ENCODE measurements at places on chromosomes 1 and 21. TPM values are rescaled to one million over a fixed set of nuclear protein-coding genes. Genes with fewer than 3 reads are reported as not detected.

- peak; percentile 99 for DNase-seq
These were observed 60.8 kb upstream of the F3 start for GRCh38 chr1:94602316-94602715.

Gene AMY1A
- total RNA-seq: not detected

Gene TMEM269
- total RNA-seq: under 0.01 TPM

DNA sequence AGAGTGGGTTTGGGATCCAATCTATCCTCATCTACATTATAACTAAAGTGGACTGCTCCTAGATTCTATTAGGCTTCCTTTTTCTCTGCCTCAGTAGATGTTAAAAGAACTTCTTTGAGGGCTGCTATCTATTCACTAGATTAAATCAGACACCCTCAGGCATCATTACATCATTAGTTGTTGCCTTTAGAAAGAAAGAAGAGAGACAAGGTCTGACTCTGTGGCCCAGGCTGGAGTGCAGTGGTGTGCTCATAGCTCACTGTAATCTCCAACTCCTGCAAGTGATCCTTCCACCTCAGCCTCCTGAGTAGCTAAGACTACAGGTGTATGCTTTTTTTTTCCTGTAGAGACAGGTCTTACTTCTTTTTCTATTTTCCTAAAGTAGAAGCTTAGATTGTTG, 71.1 kb upstream of the EXO1 start:
- no peak for DNase-seq

DNA sequence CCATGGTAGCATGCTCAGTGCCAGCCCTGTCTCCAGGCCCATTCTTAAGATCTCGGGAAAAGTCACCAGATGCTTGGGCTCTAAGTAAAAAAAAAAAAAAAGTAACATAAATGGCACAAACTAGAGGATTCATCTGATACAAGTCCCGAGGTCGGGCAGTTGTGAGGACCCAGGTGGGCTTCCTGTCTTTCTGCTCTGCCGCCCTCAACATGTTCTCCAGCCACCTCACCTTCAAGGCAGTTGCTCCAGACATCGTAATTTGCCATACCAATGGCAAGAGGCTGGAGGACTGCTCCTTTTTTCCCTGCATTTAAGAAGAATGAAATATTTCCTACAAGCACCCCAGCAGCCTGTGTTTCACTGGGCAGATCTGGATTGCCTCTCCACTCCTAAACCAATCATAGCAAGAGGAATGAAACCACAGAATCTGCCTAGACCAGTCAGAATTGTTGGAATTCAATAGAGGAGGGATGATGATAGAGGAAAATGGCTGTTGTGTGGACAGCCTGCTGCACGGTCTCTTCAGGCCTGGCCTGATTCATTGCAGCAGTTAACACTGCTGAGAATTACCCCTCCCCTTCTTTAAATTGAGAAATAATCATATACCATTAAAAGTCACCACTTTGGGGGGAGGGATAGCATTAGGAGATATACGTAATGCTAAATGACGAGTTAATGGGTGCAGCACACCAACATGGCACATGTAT, 5.4 kb downstream of the HMGN2 start:
- DNase-seq: no peak

DNA sequence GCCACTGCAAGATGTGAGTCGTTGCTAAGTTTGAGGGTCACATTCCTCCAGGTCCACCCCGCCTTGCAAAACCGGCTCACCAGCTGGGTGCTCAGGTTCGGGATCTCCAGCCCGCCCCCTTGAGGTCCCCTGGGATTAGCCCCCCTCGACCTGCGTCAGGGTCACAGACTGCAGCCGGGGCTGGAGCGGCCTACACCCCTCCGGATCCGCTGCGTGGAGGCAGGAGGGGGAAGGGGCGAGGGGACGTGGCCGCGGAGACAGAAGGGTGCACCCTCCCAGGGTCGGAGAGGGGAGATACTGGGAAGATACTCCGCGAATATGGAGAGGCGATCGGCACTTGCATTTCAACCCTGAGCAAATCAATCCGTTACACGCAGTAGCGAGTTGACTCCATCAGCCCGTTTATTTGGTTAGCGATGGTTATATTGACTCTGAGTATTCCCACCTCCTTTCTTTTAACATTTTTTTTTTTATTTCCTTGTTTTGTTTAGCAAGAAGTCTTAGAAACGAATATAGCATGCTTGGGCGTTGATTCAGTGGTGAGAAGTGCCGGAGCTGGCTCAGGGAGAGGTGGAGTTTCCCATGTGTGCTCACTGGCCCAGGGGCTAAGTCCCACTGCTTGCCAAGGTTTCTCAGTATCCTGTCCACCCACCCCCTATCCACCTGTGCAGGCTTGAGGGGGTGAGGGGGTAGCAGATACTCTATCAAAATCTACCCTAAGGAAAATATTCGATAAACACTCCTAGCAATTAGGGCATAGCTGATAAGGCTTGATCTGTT, 997 bp downstream of the IFNAR2 start:
- peak; percentile 45 for DNase-seq

Gene LCK
- 0.43 TPM for total RNA-seq

DNA sequence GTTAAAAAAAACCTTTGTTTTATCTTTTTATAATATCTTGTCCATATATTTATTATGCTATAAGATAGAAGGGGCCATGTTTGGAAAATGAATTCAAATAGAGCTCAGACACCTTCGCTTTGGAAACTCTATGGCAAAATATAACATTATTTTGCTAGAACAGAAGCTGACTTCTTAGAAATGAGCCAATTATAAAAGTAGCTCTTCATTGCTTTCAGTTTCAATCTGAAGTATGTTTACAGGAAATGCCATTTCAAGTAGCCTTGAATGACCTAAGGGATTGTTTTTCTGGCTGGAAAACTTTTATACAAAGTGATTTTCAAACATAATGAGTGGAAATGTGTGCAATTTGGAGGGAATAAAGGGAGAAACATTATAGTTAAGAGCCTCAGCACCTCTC, 37.8 kb upstream of the GBP5 start:
- peak; percentile 54 for DNase-seq

Gene PLXNA2
- 1.9 TPM for total RNA-seq

Gene PIGP
- 11.2 TPM for total RNA-seq

Gene GJB5
- not detected for total RNA-seq

DNA sequence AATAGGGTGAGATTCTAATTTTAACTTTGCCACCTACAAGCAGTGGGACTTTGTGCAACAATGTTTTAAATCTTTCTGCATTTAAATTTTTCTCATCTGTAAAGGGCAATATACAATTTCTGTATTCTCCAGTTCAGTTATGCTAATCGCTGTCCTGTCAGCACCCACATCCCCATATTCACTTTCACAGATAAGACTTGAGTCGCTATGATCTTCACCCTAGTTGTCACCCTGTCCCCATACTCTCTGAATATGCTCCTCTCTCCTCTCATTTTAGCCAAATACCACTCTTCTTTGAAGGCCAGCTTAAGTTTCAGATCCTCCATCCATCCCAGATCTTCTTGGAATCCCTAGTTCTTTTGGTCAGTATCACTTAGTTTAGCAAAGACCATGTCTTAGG, 8.8 kb downstream of the DDR2 start:
- DNase-seq: no peak

DNA sequence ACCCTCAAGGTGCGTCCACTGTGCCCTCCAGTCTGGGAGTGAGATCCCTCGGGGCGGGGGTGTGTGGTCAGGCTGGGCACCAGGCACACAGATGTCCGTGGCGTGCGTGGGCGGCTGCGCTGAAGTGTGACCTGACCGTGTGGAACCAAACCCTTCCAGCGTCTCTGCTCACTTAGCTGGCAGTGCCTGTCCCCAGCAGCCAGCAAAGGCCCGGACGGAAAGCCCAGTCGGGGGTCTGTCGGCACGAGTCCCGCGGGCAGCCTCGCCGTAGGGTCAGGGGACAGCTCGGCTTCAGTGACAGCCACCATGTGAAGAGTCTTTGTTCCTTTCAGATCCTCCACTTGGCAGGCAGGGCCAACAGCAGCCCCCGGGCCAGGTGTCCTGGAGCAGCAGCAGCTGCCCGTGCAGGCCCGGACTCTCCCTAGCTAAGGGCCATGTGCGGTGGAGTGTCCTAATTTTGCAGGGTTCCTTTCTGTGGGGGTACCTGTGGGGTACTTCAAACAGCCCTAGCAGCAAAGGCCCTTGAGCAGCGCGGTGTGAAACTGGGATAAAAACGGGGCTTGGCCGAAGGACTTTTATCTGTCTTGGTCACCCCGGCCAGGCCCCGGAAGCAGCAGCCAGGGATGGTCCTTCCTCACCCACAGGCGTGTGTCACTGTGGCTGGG, 11.6 kb downstream of the TTLL10 start:
- no peak for DNase-seq

- no peak for DNase-seq
These were observed 133.2 kb downstream of the TGFB2 start for GRCh38 chr1:218478336-218478735.

- no peak for DNase-seq
These were observed 55.0 kb downstream of the COL24A1 start for GRCh38 chr1:86101616-86102015.

Gene APCS
- total RNA-seq: not detected

- DNase-seq: peak; percentile 93
These were observed 65.0 kb upstream of the PRDX6 start for GRCh38 chr1:173411835-173412742.

- peak; percentile 79 for DNase-seq
These were observed 14.1 kb downstream of the AZIN2 start for GRCh38 chr1:33094971-33095604.
